MCF 10A (cell line): ENCODE measurements at places on chromosomes 4 and X. TPM values are rescaled to one million over a fixed set of nuclear protein-coding genes. Genes with fewer than 3 reads are reported as not detected.

The TEC gene
- total RNA-seq = 1.1 and 1.6 TPM in 2 replicates

The PRKX gene
- 35.3 and 35.6 TPM in 2 replicates for total RNA-seq

The F8 gene
- total RNA-seq = 5.3 and 6.1 TPM in 2 replicates

The LINC00632 gene
- 7.4 and 16.9 TPM in 2 replicates for total RNA-seq

The GRIA2 gene
- not detected in 2 replicates for total RNA-seq

The CT55 gene
- total RNA-seq = not detected in 2 replicates

The CSN1S1 gene
- not detected in 2 replicates for total RNA-seq

The VEGFC gene
- 11.1 and 14.2 TPM in 2 replicates for total RNA-seq

The GAGE10 gene
- total RNA-seq = not detected in 2 replicates

The LIMCH1 gene
- 36.6 and 48.4 TPM in 2 replicates for total RNA-seq

The CT83 gene
- not detected in 2 replicates for total RNA-seq

The RBM47 gene
- total RNA-seq = 1.8 and 2.0 TPM in 2 replicates

The IL2 gene
- not detected in 2 replicates for total RNA-seq

The NAP1L2 gene
- not detected in 2 replicates for total RNA-seq

The IRF2 gene
- total RNA-seq = 20.8 and 29.0 TPM in 2 replicates

The UGT8 gene
- 2.2 and 2.6 TPM in 2 replicates for total RNA-seq

The NXF3 gene
- total RNA-seq = not detected in 2 replicates
